ENCODE measurements at places on chromosomes 1 and 21. TPM values are rescaled to one million over a fixed set of nuclear protein-coding genes. Genes with fewer than 3 reads are reported as not detected.
A peak's percentile ranks its signal among the peaks of the same experiment; 100 is the strongest.

- H3K4me3 ChIP-seq: no peak overlapping the region
- no peak for DNase-seq
- H3K27ac ChIP-seq: peak overlapping the region; percentile 46
- no peaks in the 10 kb centered on the region for H3K27me3 ChIP-seq
Measured at GRCh38 chr1:25550683-25551310, 7.4 kb downstream of the LDLRAP1 start.

DNA sequence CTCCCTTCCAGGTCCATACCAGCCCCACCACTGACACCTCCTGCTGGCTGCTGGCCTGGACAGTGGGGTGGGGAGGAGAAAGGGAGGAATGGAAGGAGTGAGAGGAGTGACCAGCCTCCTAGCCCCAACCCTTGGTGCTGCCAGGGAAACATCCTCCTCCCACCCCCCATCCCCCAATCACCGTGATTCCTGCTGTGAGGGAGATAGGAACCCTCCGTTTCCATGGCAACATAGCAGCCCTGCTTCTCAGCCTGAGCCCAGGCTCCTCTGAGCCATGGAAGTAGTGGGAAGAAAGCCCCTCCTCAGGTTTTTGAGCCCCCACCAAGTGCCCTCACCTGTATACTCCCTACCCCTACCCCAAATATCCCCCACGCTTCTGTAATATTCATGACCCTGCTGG lies 44.4 kb upstream of the SCMH1 start:
- no peak overlapping the region for H3K4me3 ChIP-seq
- no peaks in the 10 kb centered on the region for H3K4me1 ChIP-seq
- DNase-seq: no peak
- no peaks in the 10 kb centered on the region for H3K36me3 ChIP-seq
- H3K27ac ChIP-seq: no peak overlapping the region

DNA sequence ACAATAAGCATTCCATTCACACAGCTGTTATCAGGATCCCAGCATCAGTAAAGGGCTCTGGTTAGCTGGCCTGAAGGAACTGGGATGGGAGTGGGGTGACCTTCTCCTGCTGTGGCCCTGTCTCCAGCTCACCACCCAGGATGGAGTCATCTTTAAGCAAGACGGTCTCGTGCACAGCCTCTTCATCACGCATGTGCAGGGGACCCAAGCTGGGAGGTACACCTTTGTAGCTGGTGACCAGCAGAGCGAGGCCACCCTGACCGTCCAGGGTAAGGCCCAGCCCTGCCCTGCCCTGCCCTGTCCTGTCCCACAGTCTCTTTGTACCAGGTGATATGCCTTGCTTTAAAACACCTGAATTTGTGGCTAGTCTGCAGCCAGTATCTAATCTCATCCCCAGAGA lies 24.3 kb downstream of the IGFN1 start:
- H3K4me1 ChIP-seq: no peaks in the 10 kb centered on the region
- DNase-seq: no peak
- H3K27ac ChIP-seq: no peak overlapping the region
- no peaks in the 10 kb centered on the region for H3K27me3 ChIP-seq
- H3K36me3 ChIP-seq: no peaks in the 10 kb centered on the region

DNA sequence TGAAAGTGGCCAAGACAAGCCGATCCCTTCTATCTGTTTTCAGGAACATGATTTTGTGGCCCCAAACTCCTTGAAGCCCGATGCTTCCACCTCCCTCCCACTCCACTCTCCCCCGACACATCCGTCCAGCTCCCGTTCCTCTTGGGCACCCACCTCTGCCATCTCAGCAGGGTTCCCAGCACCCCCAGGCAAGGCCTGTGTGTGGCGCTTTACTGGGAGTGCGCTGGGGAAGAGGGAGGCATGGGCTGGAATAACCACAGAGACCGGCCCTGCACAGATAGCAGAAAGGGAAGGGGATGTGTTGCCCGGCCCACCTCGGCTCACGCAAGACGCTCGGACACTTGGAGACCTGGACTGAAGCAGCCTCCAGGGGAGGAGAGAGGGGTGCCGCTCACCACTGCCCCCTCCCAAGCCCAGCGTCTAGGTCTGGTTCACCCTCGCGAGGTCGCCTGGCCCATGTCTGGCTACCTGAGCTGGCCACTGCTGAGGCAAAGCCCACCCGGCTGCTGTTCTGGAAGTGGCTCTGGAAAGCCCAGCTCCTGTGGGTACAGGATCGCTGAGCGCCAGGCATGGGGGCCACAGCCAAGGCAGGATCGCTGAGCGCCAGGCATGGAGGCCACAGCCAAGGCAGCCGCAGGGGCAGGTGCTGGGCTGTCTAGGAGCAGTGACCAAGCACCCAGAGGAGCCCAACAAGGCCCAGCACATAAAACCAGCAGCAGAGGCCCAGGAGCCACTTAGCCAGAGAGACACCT lies 23.8 kb upstream of the COL18A1 start:
- no peaks in the 10 kb centered on the region for H3K4me1 ChIP-seq
- no peak overlapping the region for H3K4me3 ChIP-seq
- H3K27me3 ChIP-seq: no peaks in the 10 kb centered on the region
- no peak for DNase-seq

Gene CNR2
- not detected for total RNA-seq

Gene AMY2B
- 25.1 TPM for total RNA-seq

DNA sequence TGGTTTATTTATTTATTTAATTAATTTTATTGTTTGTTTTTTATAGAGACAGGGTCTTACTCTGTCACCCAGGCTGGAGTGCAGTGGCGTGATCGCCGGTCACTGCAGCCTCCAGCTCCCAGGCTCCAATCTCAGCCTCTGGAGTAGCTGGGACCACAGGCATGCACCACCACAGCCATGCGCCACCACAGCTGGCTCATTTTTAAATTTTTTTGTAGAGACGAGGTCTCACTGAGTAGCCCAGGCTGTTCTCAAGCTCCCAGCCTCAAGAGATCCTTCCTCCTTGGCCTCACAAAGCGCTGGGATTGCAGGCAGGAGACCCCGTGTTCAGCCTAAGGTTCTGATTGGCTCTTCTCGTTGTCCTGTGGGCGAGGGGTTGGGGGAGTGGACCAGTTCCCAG lies 22.1 kb downstream of the UMODL1 start:
- no peak for DNase-seq
- H3K27ac ChIP-seq: no peak overlapping the region
- H3K36me3 ChIP-seq: no peaks in the 10 kb centered on the region
- no peaks in the 10 kb centered on the region for H3K27me3 ChIP-seq
- H3K4me3 ChIP-seq: no peak overlapping the region

GRCh38 chr1:36463463-36463802 lies 751 bp downstream of the MRPS15 start:
- H3K27me3 ChIP-seq: no peaks in the 10 kb centered on the region
- H3K4me1 ChIP-seq: peaks cover 20% of the 10 kb centered on the region
- H3K4me3 ChIP-seq: peak overlapping the region; percentile 99

DNA sequence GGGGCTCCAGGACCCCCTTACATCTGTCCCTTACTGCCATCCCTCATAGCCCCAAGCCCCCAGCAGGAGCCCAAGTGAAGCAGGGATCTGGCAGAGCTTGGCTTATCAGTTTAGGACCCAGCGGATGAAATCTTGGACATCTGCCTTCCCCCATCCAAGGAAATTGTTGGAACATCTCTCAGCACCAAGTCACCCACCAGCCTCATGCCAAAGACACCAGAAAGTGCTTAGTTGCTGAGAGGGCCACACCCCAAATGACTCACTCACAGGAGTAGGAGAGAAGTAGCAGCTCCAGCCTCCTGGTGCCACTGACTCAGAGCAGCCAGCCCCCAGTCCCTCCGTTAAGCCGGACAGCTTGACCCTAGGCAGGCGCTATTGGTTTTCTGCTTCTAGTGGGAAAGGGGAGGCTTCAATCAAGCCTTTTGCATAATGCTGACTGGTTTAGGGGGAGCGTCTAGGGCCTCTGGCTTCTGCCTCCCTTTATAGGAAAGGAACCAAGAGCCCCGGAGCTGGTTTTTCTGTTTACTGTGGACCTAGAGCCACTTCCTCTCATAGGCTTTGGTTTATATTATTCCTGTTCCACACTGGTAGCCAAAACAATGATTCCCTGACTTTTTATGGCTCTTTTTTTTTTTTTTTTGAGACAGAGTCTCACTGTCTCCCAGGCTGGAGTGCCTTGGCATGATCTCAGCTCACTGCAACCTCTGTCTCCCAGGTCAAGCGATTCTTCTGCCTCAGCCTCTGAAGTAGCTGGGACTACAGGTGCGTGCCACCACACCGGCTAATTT lies 114.2 kb upstream of the IPO9 start:
- peak overlapping the region; percentile 84 for H3K27ac ChIP-seq
- no peaks in the 10 kb centered on the region for H3K27me3 ChIP-seq
- no peak overlapping the region for H3K4me3 ChIP-seq
- H3K36me3 ChIP-seq: peaks cover 7% of the 10 kb centered on the region

Gene C1orf185
- not detected for total RNA-seq

- no peak overlapping the region for H3K4me3 ChIP-seq
- H3K27me3 ChIP-seq: no peaks in the 10 kb centered on the region
- H3K36me3 ChIP-seq: no peaks in the 10 kb centered on the region
- no peaks in the 10 kb centered on the region for H3K4me1 ChIP-seq
- no peak for DNase-seq
- no peak overlapping the region for H3K27ac ChIP-seq
Measured at GRCh38 chr1:198919667-198920398, 281.0 kb downstream of the PTPRC start.

DNA sequence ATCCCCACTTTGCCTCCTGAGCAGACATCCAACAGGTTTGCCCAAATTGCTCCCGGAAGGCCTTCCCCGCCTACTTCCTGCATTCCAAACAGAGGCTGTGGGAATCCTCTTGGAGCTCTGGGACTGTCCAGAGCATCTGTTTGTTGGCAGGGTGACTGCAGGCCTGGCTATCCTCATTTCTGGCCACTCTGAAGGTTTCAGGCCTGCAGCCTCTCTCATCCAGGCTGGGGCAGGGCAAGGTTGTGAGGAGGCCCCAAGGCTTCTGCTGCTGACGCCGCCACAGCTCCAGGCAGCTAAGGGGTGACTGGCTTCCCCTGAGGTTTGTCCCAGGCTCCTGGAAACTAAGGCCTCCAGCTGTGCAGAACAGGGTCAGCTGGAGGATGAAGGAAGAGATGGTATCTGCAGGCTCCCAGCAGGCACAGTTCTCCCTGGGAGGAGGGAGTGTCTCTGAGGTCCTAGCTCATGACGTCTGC lies 11.3 kb downstream of the CDK18 start:
- no peaks in the 10 kb centered on the region for H3K36me3 ChIP-seq
- peaks cover 97% of the 10 kb centered on the region for H3K4me1 ChIP-seq
- H3K27me3 ChIP-seq: no peaks in the 10 kb centered on the region
- no peak overlapping the region for H3K4me3 ChIP-seq
- H3K27ac ChIP-seq: peak overlapping the region; percentile 69

DNA sequence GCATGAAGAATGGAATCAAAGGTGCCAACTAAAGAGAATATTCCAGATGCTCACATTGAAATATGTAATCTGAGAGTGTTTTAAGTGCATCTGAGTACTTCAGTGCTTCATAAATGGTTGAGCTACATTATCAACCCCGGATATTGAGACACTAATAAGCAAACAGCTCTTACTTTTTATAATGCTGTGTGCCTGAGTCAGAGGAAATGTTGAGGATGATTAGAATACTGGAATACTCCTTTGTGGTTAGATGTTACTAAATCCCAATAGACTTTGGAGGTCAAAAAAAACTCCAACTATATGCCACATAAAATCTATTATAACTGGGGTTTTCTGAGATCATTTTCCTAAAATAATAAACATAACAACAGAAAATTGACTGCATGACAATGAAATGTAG lies 12.5 kb upstream of the KCNA3 start:
- no peak overlapping the region for H3K4me3 ChIP-seq
- H3K36me3 ChIP-seq: no peaks in the 10 kb centered on the region

Gene C21orf58
- 0.31 TPM for total RNA-seq

Gene ARTN
- total RNA-seq: 0.75 TPM

Gene CTTNBP2NL
- total RNA-seq: 13.4 TPM

DNA sequence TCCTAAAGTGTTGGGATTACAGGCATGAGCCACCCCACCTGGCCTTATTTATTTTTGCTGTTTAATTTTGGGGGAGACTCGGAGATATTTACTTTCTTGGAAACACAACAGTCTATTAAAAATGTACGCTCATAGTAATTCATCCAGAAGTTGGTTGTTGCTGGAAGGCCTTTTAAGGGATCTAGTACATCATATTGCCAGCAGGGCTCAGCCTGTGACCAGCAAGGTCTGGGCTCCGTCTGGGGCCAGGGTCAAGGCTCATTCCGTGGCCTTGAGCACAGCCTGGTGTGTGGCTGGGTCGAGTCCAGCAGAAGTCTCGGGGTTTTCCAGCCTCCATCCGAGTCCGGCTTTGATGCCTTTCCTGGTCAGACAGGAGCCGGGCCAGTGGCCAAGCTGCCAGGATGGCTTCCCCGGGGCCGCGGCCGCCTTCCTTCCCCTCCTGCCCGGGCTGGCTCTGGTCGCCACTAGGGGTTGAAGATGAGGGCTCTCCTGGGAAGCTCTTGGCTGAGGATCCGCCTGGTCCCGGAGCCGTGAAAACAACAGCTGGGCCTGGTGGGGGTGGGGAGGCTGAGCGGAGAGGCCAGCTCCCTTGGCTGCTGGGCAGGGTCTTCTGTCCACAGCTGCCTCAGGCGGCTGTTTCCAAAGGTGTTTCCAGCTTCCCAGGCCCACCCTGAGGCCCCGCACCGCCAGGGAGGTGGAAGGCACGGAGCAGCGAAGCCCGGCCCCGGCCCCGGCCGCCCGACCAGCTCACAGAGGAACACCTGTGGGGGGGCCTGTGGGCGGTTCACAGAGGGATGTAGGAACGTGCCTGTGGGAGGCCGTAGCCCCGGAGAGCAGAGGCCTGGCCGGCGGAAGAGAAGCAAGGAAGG lies 5.1 kb upstream of the VWA1 start:
- no peaks in the 10 kb centered on the region for H3K36me3 ChIP-seq
- peak overlapping the region; percentile 81 for H3K27ac ChIP-seq
- peaks cover 65% of the 10 kb centered on the region for H3K4me1 ChIP-seq
- H3K4me3 ChIP-seq: no peak overlapping the region
- H3K27me3 ChIP-seq: no peaks in the 10 kb centered on the region
- peak; percentile 78 for DNase-seq

- H3K4me3 ChIP-seq: no peak overlapping the region
- H3K27me3 ChIP-seq: no peaks in the 10 kb centered on the region
- H3K36me3 ChIP-seq: no peaks in the 10 kb centered on the region
- H3K27ac ChIP-seq: no peak overlapping the region
- H3K4me1 ChIP-seq: no peaks in the 10 kb centered on the region
Measured at GRCh38 chr1:91913018-91913417, 27.1 kb upstream of the TGFBR3 start.

DNA sequence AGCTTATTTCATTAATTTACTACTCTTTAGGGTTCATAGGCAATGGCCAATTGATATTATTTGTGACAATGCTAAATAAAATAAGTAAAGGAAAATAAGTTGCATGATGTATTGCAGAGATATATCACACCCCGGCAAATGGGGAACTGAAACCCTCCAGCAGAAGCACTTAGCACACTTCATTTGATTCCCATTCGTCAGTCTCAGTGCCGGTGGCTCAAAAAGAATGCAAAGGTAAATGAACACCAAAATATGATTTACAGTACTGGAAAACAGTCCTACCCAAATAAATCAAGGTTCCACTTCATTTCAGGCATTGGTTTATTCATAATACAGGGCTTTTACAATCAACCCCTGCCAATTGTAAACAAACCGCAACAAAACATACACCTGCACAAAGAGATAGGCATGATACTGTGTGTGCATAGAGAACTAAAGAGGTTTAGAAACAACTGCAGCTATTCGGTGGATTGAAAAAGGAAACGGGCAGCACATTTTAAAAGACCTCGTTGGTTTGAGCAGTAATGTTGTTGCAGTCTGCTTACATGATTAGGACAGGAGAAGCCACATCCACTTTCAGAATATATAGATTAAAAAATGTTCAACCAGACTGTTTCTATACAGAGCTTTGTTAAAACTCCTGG lies 1019.2 kb downstream of the TTLL7 start:
- no peaks in the 10 kb centered on the region for H3K27me3 ChIP-seq
- H3K4me1 ChIP-seq: no peaks in the 10 kb centered on the region
- no peak overlapping the region for H3K4me3 ChIP-seq
- DNase-seq: no peak
- H3K36me3 ChIP-seq: no peaks in the 10 kb centered on the region
- no peak overlapping the region for H3K27ac ChIP-seq

Measured in right atrium auricular region (tissue), 2 donors.